ENCODE measurements at places on chromosomes 3 and 15. TPM values are rescaled to one million over a fixed set of nuclear protein-coding genes. Genes with fewer than 3 reads are reported as not detected.
A peak's percentile ranks its signal among the peaks of the same experiment; 100 is the strongest.

- no peak overlapping the region for H3K27ac ChIP-seq
- H3K27me3 ChIP-seq = no peaks in the 10 kb centered on the region
- peaks cover 29% of the 10 kb centered on the region for H3K4me1 ChIP-seq
- H3K36me3 ChIP-seq = no peaks in the 10 kb centered on the region
- no peak overlapping the region for H3K4me3 ChIP-seq
- no peak for DNase-seq
Observed at GRCh38 chr3:148226246-148226645, 471.5 kb upstream of the AGTR1 start.

The FANCI gene
- 28.6 TPM for total RNA-seq

DNA sequence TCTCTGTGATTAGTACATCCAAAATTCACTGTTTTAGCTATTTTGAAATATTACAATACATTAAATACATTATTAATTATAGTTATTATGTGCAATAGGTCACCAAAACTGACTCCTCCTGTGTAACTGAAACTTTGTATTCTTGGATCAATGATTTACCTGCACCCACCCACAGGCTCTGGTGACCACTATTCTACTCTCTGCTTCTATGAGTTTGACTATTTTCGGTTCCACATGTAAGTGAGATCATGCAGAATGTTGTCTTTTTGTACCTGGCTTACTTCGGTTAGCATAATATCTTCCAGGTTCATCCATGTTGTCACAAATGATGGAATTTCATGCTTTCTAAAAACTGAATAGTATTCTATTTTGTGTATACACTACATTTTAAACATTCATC is 43.8 kb downstream of the SLC2A2 start:
- no peak overlapping the region for H3K27ac ChIP-seq
- H3K4me3 ChIP-seq = no peak overlapping the region
- DNase-seq = no peak
- no peaks in the 10 kb centered on the region for H3K4me1 ChIP-seq
- no peaks in the 10 kb centered on the region for H3K36me3 ChIP-seq

DNA sequence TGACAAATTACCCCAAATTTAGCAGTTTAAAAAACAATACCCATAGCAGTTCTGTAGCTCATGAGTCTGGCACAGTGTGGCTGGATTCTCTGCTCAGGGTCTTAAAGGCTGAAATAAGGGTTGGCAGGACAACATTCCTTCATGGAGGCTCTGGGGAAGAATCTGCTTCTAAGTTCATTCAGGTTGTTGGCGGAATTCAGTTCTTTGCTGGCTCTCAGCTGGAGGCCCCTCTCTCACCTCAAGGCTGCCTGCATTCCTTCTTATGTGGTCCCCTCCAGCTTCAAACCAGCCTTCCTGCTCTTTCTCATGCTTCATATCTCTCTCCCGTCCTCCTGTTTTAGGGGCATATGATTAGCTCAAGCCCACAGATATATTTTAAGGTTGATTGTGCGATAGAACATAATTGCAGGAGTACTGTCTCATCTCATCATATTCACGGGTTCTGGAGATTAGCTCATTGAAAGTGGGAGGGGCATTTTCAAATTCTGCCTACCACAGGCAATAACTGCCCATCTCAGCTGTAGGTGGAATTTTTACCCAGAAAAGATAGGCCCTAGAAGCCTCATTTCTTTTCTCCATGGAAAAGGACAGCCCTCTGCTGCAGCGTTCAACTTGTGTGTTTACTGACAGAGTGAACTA is 5.6 kb upstream of the ZBTB47 start:
- peaks cover 25% of the 10 kb centered on the region for H3K4me1 ChIP-seq
- peaks cover 31% of the 10 kb centered on the region for H3K36me3 ChIP-seq
- peak overlapping the region; percentile 13 for H3K27ac ChIP-seq
- DNase-seq = no peak

DNA sequence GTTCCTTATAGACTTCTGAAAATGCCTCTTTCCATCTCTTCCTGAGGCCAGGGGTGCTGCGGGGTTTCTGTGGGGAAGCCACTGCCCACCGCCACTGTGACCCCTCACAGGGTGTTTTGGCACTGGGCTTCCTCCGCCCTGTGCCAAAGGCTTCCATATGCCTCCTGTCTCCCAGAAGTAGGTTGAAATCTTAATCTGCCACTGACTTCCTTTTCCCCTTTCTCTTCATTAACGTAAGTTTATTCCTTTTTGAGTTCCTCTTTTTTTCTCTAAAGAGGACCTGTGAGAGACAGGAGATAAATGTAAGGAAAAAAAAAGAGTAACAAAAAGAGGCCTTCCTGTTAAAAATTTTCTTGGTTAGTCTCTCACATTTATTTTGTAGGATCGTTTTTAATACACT is 220.5 kb downstream of the CTNNB1 start:
- H3K27me3 ChIP-seq = no peaks in the 10 kb centered on the region
- H3K27ac ChIP-seq = peak overlapping the region; percentile 22
- H3K36me3 ChIP-seq = no peaks in the 10 kb centered on the region
- H3K4me1 ChIP-seq = peaks cover 11% of the 10 kb centered on the region
- H3K4me3 ChIP-seq = no peak overlapping the region

The CPA3 gene
- not detected for total RNA-seq

GRCh38 chr3:127406309-127407025 is 118.6 kb upstream of the PRR20G start:
- H3K4me3 ChIP-seq = peak overlapping the region; percentile 15
- peaks cover 8% of the 10 kb centered on the region for H3K27me3 ChIP-seq
- H3K36me3 ChIP-seq = no peaks in the 10 kb centered on the region
- DNase-seq = no peak
- no peak overlapping the region for H3K27ac ChIP-seq

The ZNF502 gene
- total RNA-seq = 2.6 TPM

- peaks cover 29% of the 10 kb centered on the region for H3K36me3 ChIP-seq
- peaks cover 2% of the 10 kb centered on the region for H3K27me3 ChIP-seq
- H3K27ac ChIP-seq = no peak overlapping the region
Observed at GRCh38 chr15:92981333-92981732, 81.2 kb downstream of the CHD2 start.

DNA sequence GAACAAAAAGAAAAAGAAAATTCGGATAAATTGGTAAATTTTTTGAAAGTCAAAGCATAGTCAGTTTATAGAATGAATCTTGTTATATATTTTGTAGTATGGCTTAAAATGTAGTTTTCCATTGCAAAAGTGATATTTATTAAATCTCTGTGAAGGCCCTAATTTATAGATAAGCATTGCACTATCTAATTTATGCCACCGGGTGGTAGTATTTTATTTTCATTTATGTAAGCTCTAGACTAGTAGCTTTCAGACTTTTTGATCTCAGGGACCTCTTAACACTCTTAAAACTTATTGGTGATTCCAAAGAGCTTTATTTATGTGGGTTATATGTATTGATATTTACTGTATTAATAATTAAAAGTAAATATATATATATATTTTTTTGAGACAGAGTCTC is 133.9 kb upstream of the LRRFIP2 start:
- H3K27me3 ChIP-seq = no peaks in the 10 kb centered on the region
- no peak overlapping the region for H3K4me3 ChIP-seq
- DNase-seq = no peak
- H3K27ac ChIP-seq = no peak overlapping the region
- H3K4me1 ChIP-seq = peaks cover 13% of the 10 kb centered on the region
- H3K36me3 ChIP-seq = no peaks in the 10 kb centered on the region

DNA sequence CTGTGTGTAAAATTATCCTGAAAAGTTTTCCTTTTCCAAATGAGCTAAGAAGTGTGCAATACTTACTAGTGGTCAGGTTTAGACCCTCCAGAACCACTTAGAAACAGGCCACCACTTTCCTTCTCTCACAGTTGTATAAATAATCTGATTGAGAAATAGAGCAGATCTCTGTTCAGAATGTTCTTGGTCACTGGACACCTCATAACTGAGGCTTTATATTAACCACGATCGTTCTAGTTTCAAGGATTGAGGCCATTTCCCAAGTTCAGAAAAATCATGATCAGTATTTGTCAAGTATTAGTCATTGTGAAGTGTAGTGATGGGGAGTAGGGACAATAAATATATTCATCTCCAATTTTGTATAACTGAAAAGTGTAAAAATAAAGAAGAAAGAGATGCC is 1.0 kb upstream of the MAP3K13 start:
- no peak overlapping the region for H3K27ac ChIP-seq
- peaks cover 10% of the 10 kb centered on the region for H3K4me1 ChIP-seq
- no peak overlapping the region for H3K4me3 ChIP-seq
- H3K36me3 ChIP-seq = no peaks in the 10 kb centered on the region

Data from endothelial cell (in vitro differentiated cells).